Thoracic aorta (tissue), 2 donors: ENCODE measurements at places on chromosomes 2 and 18. TPM values are rescaled to one million over a fixed set of nuclear protein-coding genes. Genes with fewer than 3 reads are reported as not detected.

DNA sequence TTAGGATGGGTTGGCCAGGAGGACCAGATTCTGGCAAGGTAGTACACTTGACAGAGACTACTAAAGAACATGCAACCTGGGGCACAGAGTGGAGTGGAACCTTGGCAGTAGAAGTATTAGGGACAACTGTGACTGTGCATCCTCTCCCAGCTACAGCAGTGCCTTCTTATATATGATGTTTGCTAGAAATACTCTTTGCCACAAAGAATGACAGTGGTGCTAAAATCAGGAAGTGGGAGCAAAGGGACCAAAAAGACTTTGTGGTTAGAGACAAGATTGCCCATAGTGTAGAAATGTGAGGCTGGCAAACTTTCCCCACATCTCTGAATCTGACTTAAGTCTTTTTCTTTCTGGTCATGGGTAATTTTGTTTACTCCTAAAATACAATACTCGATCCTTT, 9.4 kb upstream of the SLC38A11 start:
- peaks cover 5% of the 10 kb centered on the region for H3K4me1 ChIP-seq
- no peak for DNase-seq
- no peaks in the 10 kb centered on the region for H3K27me3 ChIP-seq
- no peak overlapping the region for H3K4me3 ChIP-seq

- no peak overlapping the region for H3K4me3 ChIP-seq
- H3K36me3 ChIP-seq = no peaks in the 10 kb centered on the region
- no peaks in the 10 kb centered on the region for H3K27me3 ChIP-seq
- H3K27ac ChIP-seq = no peak overlapping the region
- no peaks in the 10 kb centered on the region for H3K4me1 ChIP-seq
Measured at GRCh38 chr2:223474893-223475292, 127.3 kb downstream of the SCG2 start.

GRCh38 chr2:7392076-7392787, 475.0 kb downstream of the RNF144A start:
- H3K4me3 ChIP-seq = no peak overlapping the region
- H3K27me3 ChIP-seq = no peaks in the 10 kb centered on the region
- no peaks in the 10 kb centered on the region for H3K4me1 ChIP-seq
- H3K36me3 ChIP-seq = no peaks in the 10 kb centered on the region
- H3K27ac ChIP-seq = no peak overlapping the region

DNA sequence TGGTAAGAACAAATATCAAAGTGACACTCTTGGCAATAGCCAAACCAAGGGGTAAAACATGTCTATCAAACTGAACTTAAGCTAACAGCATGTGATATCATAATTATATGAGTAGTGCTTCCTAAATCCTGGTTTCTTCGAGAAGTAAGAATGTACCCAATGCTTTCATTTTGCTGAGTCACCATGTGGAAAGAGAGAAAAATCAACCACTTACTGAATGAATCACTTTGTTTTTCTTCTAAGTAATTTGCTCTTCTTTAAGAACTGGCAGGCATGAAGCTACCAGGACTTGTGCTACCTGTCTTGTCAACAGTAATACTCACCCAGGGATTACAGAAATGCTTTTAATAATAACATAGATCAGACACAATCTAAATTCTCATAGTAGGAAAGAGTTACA, 19.0 kb upstream of the DUSP19 start:
- H3K36me3 ChIP-seq = no peaks in the 10 kb centered on the region
- no peak overlapping the region for H3K4me3 ChIP-seq
- no peak overlapping the region for H3K27ac ChIP-seq
- no peak for DNase-seq
- peaks cover 30% of the 10 kb centered on the region for H3K4me1 ChIP-seq
- H3K27me3 ChIP-seq = no peaks in the 10 kb centered on the region

DNA sequence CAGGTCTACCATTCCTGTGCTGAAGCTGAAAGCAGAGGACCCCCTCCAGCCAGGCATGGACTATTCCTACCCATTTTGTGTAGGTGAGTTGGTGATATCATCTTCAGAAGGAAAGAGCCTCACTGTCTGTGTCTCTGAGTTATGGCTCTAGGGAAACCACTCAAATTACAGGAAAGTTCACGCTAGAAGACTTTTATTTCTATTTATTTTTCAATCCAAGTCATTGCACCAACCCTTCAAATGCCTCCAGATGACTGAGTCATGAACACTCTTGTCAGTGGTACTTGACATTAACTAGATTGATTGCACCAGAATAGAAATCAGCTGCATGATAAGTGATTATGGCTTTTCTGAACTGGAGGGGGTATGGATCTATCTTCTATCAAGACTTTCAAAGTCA, 338.4 kb downstream of the MBD2 start:
- H3K4me3 ChIP-seq = no peak overlapping the region
- no peaks in the 10 kb centered on the region for H3K27me3 ChIP-seq
- H3K27ac ChIP-seq = no peak overlapping the region
- H3K36me3 ChIP-seq = no peaks in the 10 kb centered on the region

GRCh38 chr2:204261846-204262245, 283.4 kb upstream of the PARD3B start:
- no peak overlapping the region for H3K4me3 ChIP-seq
- peaks cover 10% of the 10 kb centered on the region for H3K4me1 ChIP-seq
- no peaks in the 10 kb centered on the region for H3K36me3 ChIP-seq
- H3K27me3 ChIP-seq = no peaks in the 10 kb centered on the region
- no peak overlapping the region for H3K27ac ChIP-seq
- DNase-seq = no peak

DNA sequence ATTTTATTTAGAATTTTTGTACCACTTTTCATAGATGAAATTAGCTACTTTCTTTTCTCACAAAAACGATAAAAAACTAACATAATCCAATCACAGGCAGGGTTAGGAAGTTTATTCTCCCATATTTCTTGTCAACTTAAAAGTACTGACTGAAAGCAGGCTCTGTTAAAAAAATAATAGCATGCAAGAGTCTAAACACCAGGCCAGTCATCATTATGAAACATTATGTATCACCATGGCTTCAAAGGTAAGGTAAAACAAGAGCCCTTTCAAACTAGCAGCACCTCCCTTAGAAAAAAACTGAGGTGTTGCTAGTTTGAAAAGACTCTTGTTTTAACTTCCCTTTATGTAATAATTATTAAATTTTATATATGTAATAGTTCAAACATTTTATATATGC, 848.0 kb downstream of the RNF144A start:
- no peak for DNase-seq
- no peaks in the 10 kb centered on the region for H3K4me1 ChIP-seq
- H3K36me3 ChIP-seq = no peaks in the 10 kb centered on the region
- H3K27me3 ChIP-seq = no peaks in the 10 kb centered on the region
- no peak overlapping the region for H3K27ac ChIP-seq

DNA sequence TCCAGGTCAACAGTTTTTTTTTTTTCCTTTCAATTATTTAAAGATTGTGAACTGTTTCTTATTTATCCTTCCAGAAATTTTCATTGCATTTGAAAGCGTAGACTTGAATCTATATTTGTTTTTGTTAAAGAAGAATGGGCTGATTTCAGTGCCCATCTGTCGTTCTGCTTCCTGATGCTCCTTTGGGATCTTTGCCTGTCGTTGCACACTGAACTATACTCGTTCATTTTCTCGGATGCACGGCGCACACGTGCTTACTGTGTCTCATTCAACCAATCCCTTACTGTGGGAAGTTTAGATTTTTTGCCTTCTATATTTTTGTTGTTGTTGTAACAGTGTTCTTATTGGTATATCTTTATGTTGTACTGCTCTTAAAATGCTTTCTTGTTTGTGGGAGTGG, 149.7 kb downstream of the VAPA start:
- no peaks in the 10 kb centered on the region for H3K27me3 ChIP-seq
- no peak overlapping the region for H3K4me3 ChIP-seq
- H3K4me1 ChIP-seq = peaks cover 18% of the 10 kb centered on the region
- H3K27ac ChIP-seq = no peak overlapping the region

DNA sequence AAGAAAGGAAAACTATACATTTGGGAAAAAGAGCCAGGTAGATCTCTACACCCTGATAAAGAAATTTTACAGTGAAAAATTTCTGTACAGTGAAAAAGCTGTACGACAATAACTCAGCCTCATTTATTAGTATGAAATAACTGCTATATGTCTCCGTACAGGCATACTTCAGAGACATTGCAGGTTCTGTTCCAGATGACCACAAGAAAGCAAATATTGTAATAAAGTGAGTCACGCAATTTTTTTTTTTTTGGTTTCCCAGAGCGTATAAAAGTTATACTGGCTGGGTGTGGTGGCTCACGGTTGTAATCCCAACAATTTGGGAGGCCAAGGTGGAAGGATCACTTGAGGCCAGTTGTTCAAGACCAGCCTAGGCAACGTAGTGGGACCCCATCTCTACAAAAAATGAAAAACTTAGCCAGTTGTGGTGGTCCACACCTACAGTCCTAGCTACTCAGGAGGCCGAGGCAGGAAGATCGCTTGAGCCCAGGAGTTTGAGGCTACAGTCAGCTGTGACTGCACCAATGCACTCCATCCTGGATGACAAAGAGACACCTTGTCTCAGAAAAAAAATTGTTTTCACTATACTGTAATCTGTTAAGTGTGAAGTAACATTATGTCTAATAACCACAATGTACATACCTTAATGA, 28.2 kb upstream of the AMMECR1L start:
- no peaks in the 10 kb centered on the region for H3K4me1 ChIP-seq
- DNase-seq = no peak
- H3K27me3 ChIP-seq = no peaks in the 10 kb centered on the region
- H3K27ac ChIP-seq = no peak overlapping the region
- no peak overlapping the region for H3K4me3 ChIP-seq

DNA sequence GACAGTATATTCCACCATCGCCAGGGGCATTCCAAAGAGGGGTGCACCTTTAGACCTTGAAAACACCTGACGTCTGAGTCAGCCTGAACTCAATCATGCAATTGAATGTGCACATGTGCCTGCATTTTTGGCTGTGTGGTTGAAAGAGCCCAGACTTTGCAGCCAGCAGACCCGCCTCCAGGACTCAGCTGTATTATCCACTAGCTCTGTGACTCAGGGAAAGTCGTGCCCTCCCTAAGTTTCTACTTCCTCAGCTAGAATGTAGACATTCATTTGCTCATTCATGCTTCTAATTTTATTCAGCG, 94.2 kb downstream of the LRRC30 start:
- DNase-seq = no peak
- no peak overlapping the region for H3K27ac ChIP-seq
- no peaks in the 10 kb centered on the region for H3K4me1 ChIP-seq
- H3K36me3 ChIP-seq = no peaks in the 10 kb centered on the region
- H3K4me3 ChIP-seq = no peak overlapping the region
- H3K27me3 ChIP-seq = no peaks in the 10 kb centered on the region

GRCh38 chr2:216492597-216493333, 5.9 kb upstream of the RPL37A start:
- no peak overlapping the region for H3K27ac ChIP-seq
- peaks cover 6% of the 10 kb centered on the region for H3K4me1 ChIP-seq
- no peaks in the 10 kb centered on the region for H3K36me3 ChIP-seq
- no peaks in the 10 kb centered on the region for H3K27me3 ChIP-seq
- no peak for DNase-seq
- no peak overlapping the region for H3K4me3 ChIP-seq

DNA sequence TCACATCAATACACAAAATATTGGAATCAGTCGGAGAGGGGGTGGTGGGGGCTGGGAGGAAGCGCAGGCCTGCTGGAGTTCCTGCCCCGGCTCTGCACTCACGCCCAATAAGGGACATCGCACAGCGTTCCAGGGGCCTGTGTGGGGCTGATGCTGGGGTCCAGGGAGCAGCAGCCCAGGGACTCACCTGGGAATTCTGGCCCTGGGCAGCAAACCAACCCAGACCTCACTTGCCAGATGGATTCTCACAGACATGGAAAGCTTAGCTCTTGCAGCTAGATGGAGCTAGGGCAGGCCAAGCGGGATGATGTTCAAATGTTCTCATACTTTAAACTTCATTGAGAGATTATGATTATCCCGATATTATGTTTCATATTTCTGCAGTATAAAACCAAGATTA, 266.6 kb upstream of the TANK start:
- no peak for DNase-seq
- H3K27me3 ChIP-seq = no peaks in the 10 kb centered on the region
- H3K27ac ChIP-seq = no peak overlapping the region
- no peaks in the 10 kb centered on the region for H3K36me3 ChIP-seq
- no peak overlapping the region for H3K4me3 ChIP-seq
- no peaks in the 10 kb centered on the region for H3K4me1 ChIP-seq

GRCh38 chr18:35526495-35527059, 28.8 kb upstream of the INO80C start:
- H3K4me1 ChIP-seq = peaks cover 9% of the 10 kb centered on the region
- no peaks in the 10 kb centered on the region for H3K36me3 ChIP-seq
- no peak overlapping the region for H3K27ac ChIP-seq
- no peaks in the 10 kb centered on the region for H3K27me3 ChIP-seq

DNA sequence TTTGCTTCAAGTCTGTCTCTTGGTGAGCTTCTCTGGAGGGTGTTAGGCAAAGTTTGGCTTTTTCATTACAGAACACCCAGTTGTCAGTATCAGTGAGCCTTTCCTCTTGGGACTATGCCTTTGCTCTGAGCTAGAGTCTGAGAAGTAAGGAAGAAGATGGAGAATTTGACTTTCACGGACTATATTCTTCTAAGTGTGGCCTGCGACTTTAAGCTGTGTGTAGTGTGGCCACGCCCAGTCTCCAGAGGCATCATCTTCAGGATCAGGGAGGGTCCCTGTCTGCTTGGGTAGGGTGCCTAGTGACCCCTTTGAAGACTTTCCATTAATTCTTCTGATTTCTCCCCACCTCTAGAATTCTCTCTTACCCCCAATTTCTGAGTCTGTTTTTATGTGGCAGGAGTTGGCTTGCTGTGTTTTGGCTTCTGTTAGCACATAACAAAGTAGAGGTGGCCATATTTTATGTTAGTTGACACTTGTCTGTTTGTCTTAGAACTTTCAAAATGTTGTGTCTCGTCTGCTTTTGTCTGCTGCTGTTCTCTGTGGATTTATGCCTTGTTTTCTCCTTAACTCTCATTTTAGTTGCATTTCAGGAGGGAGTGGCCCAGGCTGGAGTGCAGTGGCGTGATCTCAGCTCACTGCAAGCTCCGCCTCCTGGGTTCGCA, 8.6 kb downstream of the PLEKHB2 start:
- H3K4me1 ChIP-seq = peaks cover 5% of the 10 kb centered on the region
- no peak overlapping the region for H3K4me3 ChIP-seq
- H3K27me3 ChIP-seq = no peaks in the 10 kb centered on the region
- peaks cover 4% of the 10 kb centered on the region for H3K36me3 ChIP-seq
- H3K27ac ChIP-seq = no peak overlapping the region
- DNase-seq = no peak

Gene MYO5B
- 8.3 TPM for total RNA-seq

Gene UGT1A10
- total RNA-seq = not detected

Gene MOCOS
- total RNA-seq = 2.8 TPM

Gene GLB1L
- total RNA-seq = 13.7 TPM

Gene CYP27A1
- 31.6 TPM for total RNA-seq

Gene CYP26B1
- total RNA-seq = 6.0 TPM

Gene AQP12B
- total RNA-seq = not detected
